ENCODE measurements at places on chromosomes 11 and 22.

DNA sequence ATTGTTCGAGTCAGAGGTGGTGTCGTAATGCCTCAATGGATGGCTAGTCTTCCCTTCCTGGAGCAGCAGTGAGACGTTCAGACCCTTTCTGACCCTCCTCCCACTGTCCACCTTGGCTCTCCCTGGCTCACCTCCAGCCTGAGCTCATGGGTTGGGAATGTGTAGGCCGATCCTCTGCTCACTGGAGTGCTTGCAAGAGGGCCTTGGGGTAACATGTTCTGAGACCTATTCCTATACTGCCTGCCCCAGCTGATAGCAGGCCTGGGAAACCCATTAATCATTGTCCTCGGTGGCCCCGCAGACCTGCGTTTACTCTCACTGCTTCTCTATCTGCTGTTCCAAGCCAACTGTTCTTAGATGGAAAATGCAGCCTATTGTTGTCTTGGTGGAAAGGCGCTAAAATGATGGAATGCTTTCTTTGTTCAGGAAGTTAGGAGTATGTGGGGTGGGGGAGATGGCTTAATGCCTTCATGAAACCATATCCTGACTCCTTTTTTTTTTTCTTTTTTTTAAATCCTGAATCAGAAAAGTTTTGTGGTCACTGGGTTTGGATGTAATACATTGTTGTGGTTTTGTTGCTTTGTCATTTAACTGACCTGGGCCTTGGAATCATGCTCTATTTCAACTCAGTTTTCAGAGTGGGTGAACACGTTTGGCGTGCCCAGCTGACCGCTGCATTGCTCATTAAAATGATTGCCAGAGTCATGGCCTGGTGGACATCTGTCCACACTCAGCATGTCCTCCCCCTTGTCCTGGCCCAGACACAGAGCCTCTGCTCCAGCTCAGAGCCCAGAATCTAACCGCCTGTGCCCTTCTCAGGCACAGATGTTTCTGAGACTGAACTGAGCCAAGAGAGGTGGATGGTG lies 72.5 kb downstream of the MICAL2 start:
- DNase-seq = no peak

DNA sequence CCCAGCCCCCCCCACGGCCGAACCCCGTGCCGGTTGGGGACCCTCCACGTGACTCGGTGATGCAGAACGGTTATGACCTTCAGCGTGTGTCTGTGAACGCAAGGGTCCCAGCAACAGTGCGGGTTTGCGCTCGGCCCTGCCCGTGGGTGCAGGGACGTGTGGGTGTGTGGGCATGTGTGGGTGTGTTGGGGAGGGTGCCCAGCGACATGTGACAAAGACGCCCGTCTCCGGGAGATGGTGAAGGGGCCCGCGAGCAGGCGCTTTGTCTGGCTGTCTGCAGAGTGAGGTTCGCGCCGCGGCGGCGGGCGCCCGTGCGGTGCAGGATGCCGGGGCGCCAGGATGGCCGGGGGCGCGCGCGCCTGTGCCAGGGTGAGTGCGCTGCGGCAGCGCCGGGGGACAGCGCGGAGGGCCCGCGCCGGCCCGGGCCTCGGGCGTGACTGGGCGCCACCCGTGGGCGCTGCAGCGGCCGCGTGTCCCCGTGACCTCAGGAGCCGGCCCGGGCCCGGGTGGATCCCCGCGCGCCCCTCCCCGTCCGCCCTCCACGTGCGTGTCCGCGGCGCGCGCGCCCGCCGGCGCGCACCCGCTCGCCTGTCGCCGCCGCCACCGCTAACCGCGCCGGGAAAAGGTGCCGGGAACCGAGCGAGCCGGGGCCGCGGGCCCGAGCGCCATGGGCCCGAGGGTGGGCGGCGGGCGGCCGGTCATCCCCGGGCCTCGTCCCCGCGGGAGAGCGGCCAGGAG lies at the start of gene LRFN4:
TSS of gene LRFN4 (plus strand) at position 569 of the 738 bp plus-strand sequence. CDS start 681 bp downstream, outside the sequence.
- DNase-seq = peak; percentile 15

DNA sequence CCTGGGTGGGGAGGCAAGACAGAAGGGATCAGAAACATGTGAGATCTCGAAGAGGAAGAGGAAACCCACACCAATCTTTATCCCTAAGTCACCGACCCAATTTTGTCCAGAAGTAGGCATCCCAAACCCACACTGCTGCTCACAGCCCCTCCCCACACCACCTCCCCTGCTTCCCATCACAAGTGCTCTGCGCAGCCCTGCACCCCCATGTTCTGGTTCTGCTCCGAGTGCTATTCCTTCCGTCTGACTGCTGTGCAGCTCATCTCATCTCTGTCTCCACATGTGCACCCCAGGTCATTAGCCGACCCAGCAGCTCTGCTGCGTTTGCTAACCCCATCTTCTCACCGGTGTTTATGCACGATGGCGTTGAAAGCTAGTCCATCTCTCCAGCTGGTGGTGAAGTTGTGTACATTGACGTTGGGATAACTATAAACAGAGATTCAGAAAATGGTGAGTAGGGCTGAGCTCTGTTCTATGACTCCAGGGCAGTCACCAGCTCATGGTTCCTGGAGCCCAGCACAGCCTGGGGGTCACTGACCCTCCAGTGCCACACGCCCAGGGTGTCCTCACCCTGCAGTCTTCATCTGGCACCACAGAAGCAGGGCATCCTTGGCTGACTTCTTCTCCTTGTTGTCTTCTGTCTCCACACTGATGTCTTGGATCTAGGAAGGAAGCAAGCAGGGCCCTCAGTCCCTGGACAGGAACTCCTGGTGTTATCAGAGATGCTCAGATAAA lies 15.1 kb downstream of the SPTBN2 start:
- no peak for DNase-seq

DNA sequence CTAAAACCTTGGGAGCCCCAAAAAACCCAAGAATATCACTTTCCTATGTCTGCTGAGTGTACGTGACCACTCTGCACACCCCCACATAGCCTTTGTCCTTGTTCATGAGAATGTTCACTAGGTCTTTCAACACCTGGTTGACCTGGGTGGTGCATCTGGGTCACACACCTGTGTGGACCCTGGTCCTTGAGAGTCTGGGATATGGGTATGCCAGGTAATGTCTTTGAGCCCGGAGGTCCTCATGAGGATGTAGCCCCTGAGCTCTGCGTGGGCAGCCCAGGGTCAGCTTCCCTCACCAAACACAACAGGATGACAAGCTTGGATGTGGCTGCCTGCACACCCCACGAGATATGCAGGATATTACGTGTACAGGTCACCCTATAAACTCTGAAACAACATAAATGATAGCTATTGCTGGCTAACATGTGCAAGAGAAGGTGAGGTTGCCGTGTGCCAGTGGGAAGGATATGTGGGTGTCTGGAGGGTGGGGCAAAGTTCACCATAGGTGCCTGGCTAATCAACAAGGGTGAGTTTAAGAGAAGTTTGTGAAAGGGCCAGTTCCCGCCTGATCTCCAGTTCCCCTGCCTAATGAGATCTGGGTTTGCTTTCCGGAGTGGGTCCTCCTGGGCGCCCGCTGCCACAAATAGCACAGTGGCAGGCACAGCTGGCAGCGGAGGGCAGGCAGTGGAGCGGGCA lies 1.4 kb upstream of the PPARA start:
- no peak for DNase-seq

DNA sequence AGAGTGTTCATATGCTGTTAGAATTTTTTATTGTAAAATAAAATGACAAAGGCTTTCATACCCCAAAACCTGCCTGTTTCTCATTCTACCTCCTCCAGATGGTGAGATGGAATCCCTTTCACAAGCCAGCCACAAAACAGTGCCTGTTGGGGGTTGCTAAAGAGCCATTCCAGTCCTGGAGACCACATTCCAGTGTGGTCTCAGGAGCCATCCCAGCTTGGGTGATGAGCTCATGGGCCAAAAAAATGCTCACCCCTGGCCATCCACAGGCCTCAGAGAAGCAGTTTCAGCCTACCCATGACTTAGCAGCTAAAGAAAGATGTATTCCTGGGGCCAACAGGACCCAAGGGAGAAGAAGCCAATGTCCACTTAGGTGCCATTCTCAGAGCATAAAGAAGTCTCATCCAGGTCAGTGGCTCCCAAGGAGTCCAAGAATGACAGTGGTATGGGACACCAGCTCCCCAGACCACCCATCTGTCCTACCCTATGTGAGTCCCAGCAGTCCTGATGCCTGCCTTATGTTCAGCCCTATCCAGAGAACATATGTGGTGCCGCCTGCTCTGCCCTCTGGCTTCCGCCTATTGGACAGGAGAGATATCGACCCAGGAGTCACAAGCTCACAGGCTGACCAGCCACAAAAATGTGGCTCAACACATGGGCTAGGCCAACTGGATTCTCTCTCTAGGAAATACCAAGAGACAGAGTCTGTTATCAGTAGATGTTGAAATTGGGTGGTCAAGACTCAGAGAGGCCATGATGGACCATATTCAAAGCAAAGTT lies 26.4 kb downstream of the C11orf91 start:
- no peak for DNase-seq

DNA sequence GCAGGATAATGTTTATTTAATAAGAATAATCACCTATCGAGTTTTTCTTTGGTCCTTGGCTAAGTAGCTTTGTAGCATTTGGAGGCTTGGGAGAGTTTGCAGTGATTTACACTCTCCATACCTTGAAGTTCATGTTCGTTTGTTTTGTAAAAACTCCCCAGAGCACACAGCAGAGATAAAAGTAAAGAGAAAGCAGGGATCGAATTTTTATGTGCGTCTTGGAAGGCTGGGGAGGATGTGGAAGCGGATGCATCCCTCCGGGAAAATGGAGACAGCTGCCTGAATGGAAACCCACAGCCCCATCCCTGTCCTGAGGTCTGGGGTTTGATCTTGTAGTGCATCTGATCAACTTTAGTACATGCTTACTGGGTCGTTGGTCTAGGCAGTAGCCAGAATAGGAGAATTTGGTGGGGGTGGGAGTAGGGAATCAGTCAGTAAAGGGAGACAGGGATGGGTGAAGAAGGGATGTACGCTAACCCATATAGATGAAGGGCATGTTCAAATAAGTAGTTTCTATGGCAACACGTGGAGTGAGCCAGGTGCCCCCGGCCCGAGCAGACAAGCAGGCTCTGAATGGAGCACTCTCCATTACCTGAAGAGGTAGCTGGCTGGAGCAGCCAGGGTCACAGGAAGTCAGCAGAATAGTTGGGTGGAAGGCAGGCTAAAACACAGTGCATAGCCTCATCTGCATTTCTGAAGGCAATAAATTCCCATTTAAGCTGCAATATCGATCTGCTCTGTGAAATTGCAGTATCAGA lies 147.8 kb downstream of the COMMD9 start:
- DNase-seq = no peak

- DNase-seq = no peak
Measured at GRCh38 chr11:7893796-7894195, 37.3 kb downstream of the OR10A6 start.

- DNase-seq = no peak
Measured at GRCh38 chr22:19085233-19085718, 36.9 kb downstream of the DGCR2 start.

GRCh38 chr22:46021577-46021976 lies 44.6 kb upstream of the WNT7B start:
- DNase-seq = no peak

DNA sequence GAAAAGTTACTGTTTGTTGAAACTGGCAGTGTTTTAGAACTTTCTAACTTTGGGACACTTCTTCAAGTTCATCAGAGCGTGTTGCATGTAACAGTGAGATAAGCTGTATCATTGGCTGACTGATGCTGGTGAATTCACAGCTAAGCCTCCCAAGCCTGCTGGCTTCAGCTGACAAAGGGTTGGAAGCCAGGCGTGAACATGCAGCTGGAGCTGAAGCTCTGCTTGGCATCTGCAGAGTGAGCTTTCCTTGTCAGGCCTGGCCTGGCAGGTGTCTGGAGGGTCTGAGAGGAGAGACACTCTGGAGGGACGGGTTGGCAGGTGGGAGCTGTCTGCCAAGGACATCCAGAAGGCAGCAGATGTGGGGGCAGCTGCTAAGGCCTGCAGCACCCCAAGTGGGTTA lies 1.5 kb downstream of the AMPD3 start:
- DNase-seq = no peak

DNA sequence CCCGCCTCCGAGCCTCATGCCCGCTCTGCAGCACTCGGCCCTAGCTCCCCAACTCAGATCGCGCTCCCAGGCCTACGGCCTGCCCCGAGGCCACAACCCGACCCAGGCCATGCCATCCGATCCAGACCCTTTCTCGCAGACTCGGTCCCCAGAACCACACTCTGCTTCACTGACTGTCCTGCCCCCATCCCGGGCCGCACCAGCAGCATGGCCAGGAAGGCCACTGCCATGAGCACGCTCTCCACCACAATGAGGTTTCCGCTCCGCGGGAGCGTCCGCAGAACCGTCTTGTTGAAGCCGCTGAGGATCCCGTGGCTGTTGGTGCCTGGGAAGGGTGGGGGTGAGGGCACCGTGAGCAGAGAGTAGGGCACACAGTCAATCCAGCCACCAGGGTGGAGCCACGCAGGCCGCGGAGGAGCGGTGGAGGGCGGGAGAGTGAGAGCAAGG lies 6.4 kb downstream of the UNC93B1 start:
- no peak for DNase-seq

DNA sequence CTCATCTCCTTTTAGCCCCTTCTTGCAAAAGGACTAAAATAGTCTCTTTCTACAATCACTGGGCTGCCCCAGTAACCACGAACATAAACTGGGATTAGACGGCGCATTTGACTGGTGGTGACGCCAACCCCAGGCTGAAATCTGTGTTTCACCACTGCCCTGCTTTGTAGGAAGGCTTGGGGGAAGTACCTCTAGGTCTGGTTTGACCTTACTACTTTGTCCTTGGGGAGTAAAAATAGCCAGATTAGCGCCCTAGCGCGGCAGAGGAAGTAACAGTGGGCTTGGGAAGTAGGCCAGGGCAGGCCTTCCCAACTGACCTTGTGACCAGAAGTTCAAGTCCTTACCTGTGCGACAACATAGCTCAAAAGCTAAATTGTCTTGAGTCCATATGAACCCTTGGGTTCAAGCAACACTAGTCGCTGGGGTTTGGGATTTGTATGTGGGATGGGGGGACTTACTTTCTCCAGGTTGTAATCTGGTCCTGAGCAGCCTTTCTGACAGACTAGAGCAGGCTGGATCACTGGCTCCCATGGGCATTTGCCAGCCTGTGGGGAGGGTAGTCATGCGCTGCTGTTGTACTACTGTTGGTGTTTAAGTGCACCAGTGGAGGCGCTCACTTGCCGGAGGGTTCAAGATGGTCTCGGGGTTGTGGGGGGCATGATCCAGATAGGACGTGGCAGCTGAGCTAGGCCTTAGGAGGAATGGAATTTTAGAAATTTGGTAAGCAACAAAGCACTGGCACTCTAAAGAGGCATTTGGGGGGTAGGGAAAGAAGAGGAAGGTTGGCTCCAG lies 953 bp upstream of the PACS1 start:
- DNase-seq = peak; percentile 59

DNA sequence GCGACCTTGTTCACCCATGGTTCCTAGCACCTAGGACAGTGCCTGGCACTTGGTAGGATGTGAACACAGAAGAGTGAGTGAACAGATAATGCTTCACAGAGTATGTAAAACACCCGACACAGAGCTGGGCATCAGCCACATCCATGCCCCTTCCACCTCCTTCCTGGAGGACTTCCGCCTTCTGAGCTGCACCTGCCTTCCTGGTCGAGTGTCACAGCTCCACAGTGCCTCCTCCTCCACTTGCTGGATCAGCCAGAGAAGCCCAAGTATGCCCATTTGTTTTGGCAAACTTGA lies 20.1 kb downstream of the PRDM11 start:
- no peak for DNase-seq
